ENCODE measurements at places on chromosomes 1 and 21.

DNA sequence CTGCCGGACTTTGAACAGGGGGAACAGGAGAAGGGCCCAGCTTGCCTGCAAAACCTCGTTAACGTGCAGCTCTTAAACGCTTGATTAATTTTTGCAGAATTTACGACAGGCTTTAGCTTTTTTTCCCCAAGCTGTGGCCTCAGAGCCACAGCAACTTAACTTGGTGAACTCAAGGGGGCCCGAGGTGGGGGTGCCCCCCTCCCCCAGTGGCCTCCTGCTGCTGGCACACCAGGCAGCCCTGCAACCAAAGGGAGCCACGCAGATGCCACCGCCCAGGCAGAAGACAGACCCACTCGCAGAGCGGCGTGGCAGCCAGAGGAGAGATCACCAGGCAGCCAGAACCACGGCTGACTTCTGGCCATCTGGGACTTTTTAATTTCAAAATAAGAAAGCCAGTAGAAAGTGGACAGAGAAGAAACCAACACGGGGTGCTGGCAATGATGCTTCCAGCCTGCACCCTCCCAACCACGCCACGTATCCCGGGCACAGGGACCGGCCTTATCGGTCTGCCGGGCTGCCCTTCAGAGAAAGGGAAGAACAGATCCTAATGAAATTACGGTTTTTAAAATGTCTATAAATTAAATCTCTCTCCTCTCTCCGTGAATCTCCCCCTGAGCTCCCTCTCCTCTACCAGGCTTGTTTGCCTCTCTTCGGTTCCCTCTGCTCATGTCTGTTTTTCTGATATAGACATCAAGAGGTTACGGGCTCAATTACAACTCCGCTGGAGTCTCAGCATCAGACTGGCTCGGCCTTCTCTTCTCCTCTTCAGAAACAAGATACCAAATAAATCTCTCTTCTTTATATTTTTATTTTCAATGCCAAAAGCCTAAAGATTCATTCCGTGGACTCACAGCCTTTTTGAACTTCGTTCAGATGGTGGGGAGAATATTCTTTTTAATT is 6.4 kb downstream of the CASZ1 start:
- no peak for DNase-seq

DNA sequence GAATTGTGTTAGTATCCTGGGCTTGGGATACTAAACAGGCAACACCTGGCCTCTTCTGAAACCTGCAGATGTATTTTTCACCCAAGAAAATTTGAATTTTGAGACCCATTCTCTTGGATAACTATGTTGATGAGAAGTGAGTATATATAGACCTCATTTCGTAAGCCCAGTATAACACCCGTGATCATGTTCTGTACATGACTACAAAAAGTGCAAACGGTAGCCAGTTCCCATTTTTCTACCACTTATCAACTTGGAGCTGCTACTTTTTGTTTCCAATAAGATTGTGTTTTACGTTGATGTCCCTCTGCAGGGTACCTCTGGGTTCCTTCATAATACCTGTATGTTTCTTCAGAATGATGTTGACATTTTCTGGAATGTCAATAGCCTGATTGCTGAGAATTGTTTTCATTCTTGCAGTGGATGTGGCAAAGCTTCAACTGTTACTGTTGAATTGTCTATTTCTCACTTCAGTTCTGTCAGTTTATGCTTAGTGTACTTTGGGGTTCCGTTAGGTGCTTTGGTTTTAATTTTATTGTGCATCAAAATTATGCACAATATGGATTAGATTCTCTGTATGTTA is 48.1 kb downstream of the ZFYVE9 start:
- DNase-seq, result no peak

DNA sequence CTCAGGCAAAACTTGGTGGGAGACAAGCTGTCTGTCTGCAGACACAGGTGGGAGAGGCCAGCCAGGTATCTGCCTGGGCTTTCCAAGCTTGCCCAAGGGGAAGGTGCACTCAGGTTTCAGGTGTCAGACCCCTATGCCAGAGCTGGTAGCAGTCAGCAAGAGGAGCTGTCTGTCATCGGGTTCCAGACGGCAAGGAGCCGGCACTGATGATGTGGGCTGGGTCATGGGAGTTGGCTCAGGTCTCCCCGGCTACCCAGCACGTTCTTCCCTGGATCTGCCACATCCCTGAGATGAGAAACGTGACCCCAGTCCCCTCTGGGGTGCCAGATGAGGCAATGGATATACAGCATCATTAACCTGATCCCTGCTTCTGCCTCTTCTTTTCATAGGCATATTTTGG is 23.0 kb downstream of the TMCC2 start:
- no peak for DNase-seq

DNA sequence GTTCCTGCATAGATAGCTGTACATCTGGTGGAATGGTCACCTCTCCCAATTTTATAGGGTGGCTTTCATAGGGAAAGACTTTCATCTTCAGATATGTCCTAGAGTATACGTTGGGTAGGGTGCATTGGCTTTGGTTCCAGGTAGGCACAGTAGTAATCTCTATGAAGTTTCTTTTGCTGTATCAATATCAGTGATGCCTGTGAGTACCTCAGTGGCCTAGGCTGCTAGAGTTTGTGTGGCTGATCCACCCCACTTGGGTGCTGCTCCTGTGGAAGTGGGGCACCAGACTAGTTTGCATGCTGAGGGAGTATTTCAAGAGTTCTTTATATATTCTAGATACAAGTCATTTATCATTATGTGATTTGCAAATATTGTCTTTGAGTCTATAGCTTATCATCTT is 370.5 kb upstream of the VAMP3 start:
- no peak for DNase-seq

GRCh38 chr1:203069030-203069747 is 16.6 kb downstream of the MYOG start:
- DNase-seq, result no peak

DNA sequence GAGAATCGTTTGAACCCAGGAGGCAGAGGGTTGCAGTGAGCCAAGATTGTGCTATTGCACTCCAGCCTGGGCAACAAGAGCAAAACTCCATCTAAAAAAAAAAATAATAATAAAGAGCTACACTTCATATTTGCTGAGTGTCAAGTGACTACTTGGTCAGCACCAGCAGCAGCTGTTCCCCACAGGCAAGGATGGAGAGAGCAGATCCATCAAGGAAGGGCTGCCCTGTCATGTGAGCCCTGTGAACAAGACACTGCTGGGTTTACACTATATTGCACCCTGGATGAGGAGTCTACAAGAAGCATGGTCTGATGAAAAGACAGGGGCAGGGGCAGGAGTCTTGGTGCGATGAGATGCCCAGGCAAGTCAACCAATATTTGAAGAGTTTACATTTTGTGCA is 3.6 kb downstream of the CTNNBIP1 start:
- no peak for DNase-seq

- DNase-seq, result no peak
Measured at GRCh38 chr1:77039739-77040138, 172.5 kb downstream of the ST6GALNAC5 start.

DNA sequence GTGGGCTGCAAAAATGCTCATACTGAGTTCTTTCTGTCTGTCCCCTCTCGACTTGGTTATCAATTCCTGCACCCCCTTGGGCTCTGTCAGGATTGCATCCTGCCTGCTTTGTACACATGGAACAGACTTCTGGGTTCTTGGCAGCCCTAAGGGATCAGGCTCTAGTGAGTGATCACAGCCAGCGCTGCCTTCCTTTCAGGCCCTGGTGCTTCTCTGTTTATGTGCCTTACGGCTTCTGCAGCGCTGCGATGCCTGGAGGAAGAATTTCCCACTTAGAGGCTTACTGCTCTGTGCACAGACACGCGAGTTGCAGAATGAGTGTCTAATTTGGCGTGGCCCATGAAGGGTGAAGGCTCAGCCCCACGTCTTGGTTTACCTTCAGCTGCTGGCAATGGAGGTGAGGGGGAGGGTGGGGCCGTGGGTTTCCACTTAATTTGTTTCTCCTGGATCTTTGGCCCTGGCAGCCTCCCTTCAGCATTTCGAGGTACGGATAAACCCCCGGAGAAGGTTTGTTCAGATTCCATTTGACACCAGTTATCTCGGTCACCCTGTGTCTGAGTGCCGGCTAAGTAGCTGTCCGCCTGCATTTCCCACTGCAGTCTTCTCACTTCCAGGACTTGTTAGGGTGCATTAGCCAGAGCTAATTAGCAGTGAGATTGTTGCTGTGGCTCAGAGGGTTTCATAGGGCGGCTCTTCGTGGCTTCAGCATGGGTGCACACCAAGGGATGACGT is 227.3 kb downstream of the DYRK1A start:
- no peak for DNase-seq

DNA sequence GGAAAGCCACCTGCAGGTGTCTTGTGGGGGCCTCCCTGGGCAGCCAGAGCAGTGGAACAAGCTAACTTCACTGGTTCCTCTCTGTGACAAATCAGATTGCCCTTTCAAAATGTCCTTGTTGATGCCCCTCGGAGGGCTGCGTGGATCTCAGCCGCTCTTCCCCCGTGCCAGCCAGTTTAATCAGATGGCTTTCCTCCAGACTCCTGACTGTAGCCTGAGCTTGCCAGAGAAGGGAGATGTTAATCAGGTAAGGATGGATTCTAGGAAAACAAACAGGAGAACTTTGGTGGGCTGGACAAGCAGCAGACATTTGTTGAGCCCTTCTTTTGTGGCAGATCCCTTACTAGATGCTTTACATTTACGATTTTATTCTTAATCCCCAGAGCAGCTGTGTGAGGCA is 88.2 kb downstream of the DMRTA2 start:
- DNase-seq, result no peak

GRCh38 chr1:214244841-214245240 is 36.1 kb upstream of the SMYD2 start:
- DNase-seq, result no peak

DNA sequence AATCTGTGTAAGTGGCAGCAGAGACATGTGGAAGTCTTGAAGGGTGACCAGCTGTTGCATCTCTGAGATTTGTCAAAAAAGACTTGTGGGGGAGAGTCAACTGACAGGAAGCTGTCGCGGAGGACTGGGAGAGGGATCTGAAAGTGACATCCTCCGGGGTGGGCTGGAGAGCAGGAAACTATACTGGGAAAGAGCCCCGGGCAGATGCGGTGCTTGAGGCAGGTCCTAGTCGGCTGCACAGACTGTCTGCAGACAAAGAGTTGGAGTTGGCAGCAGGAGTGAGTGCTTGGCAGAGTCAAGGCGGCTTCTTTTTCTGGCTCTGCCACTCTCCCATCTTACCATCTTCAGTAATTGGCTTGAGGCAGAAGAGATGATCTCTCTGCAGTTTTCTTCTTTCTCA is 294.0 kb upstream of the C1orf87 start:
- no peak for DNase-seq

GRCh38 chr1:100719490-100719889 is at the start of gene VCAM1:
TSS of gene VCAM1 (plus strand) at chr1:100719742. CDS start at chr1:100719861, 119 bp downstream.
- no peak for DNase-seq

- DNase-seq, result no peak
Measured at GRCh38 chr1:183330335-183330734, 87.8 kb downstream of the NMNAT2 start.

DNA sequence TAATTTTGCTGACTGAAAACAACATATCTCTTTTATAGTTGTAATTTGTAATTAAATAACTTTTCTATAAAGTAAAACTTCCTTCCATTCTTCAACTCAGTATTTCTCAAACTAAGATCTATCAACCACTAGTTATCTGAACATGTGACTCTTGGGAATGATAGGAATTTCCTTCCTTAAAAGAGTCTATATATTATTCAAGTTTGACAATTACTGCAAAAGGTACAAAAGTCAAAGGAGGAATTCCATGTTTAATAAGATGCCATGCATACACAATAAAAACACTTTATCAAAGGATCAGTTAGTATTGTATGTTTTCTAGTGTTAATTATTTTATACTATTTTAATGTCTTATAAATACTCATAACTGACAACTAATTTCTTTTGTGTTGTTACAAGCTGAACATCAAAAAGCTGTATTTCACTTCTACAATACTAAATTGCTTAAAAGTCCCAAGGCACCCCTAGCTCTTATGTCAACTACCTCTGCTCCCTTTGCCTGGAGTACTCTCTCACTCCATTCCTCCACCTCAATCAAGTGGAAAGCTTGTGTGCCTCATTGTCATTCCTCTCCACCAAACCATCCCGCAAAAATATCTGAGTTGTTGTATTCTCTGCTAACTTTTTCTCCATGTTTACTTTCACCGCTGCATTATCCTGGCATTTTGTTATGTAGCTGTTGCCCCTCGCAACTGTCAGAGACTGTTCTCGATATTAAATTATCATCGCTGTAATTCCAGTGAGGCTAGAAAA is 67.9 kb downstream of the SLC44A5 start:
- DNase-seq, result no peak
